Stimulated activated CD8-positive, alpha-beta memory T cell treated with anti-CD3 and anti-CD28 coated beads, Interleukin-7, amount 100 ng/mL, for 48 hours (primary cell): ENCODE measurements at places on chromosomes 5 and 9.

- no peak for DNase-seq
Measured at GRCh38 chr5:126718236-126718868, 58.6 kb upstream of the LMNB1 start.

GRCh38 chr9:98367923-98368322 is 112.5 kb upstream of the TBC1D2 start:
- no peak for DNase-seq

- DNase-seq: no peak
Measured at GRCh38 chr9:105405514-105406131, 42.2 kb upstream of the FSD1L start.

GRCh38 chr9:135989722-135990467 is 28.7 kb upstream of the UBAC1 start:
- no peak for DNase-seq
